ENCODE measurements at places on chromosomes 12 and 14.

GRCh38 chr12:67067453-67068203 lies 201.5 kb upstream of the CAND1 start:
- DNase-seq: no peak

DNA sequence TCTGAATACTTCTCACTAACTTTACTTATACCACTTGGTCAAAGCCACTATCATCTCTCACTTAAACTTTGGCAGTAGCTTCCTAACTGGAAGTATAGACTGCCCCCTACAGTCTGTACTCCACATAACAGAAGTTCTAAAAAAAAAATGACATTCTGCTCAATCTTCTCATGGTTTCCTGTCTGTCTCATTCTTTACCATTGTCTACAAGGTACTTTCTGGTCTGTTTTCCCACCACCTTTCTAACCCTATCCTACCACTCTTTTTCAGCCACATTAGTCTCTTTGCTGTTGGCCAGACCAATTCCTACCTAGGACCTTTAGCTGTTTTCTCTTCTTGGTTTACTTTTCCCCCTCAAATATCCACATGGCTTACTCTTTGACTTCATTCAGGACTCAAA lies 14.7 kb downstream of the CPSF6 start:
- no peak for DNase-seq

DNA sequence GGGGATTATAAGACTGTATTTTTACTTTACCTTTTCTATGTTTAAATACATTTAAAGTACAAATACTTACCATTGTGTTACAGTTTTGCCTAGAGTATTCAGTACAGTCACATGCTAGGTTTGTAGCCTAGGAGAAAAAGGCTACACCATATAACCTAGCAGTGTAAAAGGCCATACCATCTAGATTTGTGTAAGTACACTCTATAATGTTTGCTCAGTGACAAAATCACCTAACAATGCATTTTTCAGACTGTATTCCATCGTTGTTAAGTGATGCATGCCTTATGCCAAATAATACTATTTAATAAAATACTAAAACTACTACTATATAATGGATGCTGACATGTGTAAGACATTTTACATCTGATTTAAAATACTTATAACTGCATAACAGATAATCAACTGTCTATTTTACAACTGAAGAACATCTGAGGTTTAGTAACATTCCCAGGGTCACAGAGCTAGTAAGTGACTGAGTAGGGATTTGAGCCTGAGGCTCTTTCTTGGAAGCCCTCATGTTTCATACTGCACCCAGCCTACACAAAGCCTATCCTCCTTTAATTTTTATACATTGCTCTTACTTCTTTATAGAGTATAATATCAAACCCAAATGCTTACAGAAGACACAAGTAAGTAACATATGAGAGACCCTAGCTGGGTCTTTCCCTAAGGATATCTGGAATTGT lies 296.8 kb downstream of the SYT1 start:
- DNase-seq: no peak

DNA sequence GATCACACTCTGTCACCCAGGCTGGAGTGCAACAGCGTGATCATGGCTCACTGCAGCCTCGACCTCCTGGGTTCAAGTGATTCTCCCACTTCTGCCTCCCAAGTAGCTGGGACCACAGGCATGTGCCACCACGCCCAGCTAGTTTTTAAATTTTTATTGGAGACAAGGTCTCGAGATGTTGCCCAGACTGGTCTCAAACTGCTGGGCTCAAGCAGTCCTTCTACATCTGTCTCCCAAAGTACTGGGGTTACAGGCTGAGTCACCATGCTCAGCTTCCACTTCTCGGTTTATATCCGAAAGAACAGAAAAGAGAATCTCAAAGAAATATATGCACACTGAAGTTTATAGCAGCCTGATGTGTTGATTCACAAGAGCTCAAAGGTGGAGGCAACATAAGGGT lies 107.5 kb downstream of the SCARB1 start:
- DNase-seq: no peak

DNA sequence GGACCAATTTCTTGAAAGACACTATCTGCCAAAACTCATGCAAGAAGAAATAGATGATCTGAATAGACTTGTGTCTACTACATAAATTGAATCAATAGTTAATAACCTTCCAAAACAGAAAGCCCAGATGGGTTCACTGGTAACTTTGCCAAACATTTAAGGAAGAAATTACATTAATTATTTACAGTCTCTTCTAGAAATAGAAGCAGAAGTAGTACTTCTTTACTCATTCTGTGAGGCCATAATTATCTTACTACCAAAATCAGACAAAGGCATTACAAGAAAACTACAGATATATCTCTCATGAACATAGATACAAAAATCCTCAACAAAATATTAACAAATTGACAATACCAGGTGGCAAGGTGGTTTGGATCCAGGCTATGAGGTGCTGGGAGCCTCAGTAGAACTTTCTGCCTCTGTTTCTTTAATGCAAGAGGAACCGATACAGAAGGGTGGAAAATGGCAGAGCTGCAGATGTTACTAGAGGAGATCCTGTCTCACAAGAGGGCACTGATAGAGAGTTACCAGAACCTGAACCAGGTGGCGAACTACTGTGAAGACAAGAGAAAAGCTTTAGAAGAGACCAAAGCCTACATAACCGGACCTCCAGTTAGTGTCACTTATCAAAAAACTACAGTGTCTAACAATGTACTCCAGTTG lies 33.7 kb upstream of the KTN1 start:
- DNase-seq: no peak

DNA sequence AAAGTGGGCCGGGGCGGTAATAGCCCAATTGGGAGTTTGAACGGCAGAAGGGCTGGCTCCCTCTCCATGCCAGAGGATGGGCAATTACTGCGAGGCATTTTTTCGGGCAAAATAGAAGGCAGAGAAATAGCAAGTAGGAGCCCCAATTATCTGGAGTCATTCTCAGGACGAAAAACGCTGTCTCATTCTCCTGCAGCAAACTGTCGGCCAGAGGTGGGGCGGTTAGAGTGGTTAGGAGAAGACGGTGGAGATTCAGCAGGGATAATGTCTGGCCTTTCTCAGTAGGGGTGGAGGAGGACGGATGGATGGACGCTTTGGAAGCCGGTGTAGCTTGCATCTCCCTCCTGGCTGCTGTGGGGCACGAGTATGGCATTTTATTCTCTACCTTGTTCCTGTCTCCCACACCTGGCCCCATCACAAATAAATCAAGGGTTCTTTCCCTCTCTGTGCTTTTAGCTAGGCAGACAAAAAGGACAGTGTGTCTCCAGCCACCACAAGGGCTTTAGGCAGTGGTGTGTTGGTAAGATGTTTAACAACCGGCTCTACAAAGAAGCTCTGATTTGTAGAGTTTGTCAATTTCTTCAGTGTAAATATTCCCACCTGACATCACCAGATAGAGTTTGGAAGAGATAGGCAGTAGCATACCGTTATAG lies 140.5 kb upstream of the LHX5 start:
- no peak for DNase-seq

DNA sequence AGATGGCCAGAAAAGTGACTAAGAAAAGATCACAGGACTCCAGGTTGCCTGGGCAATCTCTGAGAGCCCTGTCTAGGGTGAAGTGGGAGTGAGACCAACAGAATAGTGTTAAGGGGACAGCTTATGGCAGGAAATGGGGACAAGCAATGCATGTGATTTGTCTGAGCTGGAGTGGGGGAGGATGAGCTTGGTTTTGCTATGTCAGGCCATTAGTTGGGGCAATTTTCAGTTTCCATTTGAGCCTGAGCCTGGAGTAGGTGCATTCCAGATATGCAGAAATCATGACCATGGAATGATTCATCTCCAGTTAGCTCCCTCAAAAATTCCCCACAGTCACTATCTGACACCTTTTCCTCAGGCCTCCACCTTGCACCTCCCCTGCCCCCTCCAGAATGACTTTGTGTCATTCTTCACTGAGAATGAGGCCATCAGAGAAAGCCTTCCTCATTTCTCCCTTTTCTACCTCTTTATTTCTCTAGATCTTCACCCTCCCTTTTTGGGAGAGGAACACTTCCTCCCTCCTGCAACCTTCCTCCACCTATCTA lies 150.9 kb upstream of the PLEKHG7 start:
- DNase-seq: no peak

GRCh38 chr12:32483499-32483898 lies 84.1 kb downstream of the FGD4 start:
- DNase-seq: no peak

- DNase-seq: no peak
These were observed 47.5 kb downstream of the ACTN1 start for GRCh38 chr14:68931474-68932051.

GRCh38 chr12:114658002-114658441 lies 26.0 kb downstream of the TBX3 start:
- no peak for DNase-seq

DNA sequence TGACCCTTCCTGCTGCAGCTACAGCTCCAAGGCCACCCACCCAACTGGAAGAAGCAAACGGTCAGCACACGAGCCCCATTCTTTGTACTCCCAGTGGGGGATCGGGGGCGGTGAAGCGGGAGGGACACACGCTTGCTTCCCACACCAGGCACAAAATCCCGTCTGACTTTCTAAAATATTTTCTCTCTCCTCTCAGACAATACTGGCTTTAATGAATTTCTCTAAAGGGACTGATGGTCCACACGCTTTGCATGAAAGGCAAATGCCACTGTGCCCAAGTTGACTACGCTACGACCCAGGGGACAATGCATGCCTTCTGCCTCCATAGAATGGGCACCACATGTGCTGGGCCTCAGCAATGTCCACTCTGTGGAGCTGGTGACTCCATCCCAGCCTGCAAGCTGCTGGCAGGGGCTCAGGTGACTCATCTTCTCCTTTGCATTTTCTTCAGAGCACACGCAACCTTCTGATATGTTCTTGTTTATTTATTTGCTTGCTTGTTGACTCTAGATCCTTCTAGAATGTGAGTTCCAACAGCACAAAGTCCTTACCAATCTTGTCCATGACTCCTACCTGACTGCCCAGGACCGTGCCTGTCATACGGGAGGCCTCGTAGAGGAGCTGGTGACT lies 15.6 kb downstream of the SYNE3 start:
- no peak for DNase-seq

GRCh38 chr14:91284146-91284790 lies 39.8 kb upstream of the GPR68 start:
- no peak for DNase-seq

- no peak for DNase-seq
These were observed 30.6 kb downstream of the WDR89 start for GRCh38 chr14:63611078-63611477.

GRCh38 chr12:99235381-99235780 lies 412.2 kb upstream of the GARIN6 start:
- no peak for DNase-seq
